ENCODE measurements at places on chromosomes 6 and 20.
A peak's percentile ranks its signal among the peaks of the same experiment; 100 is the strongest.

DNA sequence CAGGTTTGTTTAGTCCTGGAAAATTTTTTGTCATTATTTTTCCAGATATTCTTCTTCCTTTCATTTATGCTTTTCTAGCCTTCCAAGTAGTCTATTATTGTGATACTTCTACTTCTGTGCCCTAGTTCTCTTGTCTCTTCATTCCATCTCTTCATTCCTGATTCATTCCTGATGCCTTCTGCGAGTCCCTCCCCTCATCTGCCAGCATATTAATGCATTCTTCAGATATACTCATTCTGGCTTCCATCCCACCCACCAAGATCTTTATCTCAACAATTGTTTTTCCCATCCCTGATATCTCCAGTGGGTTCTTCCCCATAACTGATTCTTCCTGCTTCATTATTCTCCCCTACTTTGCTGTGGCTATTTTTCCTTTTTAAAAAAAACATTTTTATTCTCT, 35.2 kb downstream of the ALDH5A1 start:
- no peak for DNase-seq

GRCh38 chr6:56851541-56852259, 103.2 kb upstream of the BEND6 start:
- DNase-seq, result peak; percentile 61

DNA sequence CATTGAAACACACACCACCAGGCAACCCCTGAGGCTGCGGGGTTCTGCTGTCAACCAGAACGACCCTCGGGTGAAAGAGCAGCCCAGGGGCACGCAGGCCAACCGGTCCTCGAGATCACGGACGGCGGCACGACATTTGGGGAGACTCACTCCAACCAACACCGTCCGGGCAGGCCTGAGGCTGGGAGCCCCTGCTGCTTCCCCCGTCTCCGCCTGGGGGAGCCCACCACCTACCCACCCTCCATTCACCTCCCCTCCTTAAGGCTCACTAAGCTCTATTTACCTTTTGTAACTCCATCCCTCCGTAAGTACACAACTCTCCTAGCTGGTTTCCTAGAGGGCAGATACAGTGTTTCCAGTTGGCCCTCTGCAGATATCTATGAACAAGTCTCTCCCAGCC, 971.3 kb upstream of the DEFB115 start:
- no peak for DNase-seq

DNA sequence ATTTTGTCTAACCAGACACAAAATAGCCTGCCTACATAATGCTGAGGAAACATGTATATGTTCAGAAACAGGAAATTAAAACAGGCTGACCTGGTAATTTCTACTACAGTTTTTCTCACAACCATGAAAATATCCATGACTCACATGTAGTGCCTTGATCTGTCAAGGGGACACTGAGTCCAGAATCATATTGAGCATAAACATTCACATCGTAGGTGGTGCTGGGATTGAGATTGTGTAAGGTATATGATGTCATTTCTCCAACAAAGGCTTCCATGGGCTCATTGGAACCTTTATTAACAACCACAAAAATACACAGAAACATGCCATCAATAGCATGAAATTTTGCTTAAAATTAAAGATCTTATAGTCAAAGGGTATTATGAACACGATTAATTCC, 80.9 kb downstream of the COL12A1 start:
- no peak for DNase-seq

- no peak for DNase-seq
These were observed 122.0 kb upstream of the CARMIL1 start for GRCh38 chr6:25157183-25157582.

DNA sequence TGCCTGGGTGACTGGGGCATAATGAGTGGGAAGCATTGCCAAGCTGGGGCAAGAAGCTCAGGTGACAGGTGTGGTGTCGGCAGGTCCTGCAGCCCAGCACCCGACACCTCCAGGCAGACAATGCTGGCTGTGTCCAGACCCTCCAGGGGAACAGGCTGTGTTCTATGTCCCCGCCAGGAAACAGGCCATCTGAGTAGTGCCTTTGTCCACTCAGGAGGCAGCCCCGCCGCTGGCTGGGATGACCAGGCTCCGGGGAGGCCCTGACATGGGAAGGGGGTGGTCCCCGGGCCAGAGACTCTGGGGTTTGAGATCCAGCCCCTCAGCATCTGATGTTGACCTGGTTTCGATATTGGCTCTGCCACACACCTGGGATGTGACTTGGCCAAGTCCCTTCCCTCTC, 28.4 kb downstream of the SNPH start:
- DNase-seq, result no peak

- peak; percentile 91 for DNase-seq
These were observed 77.7 kb downstream of the ELOVL4 start for GRCh38 chr6:79869600-79870084.

- no peak for DNase-seq
These were observed 99.3 kb downstream of the AIG1 start for GRCh38 chr6:143160015-143160414.

GRCh38 chr6:44833248-44833647, 445.7 kb downstream of the CDC5L start:
- no peak for DNase-seq

GRCh38 chr20:36015806-36016403, 47.5 kb downstream of the CNBD2 start:
- no peak for DNase-seq

DNA sequence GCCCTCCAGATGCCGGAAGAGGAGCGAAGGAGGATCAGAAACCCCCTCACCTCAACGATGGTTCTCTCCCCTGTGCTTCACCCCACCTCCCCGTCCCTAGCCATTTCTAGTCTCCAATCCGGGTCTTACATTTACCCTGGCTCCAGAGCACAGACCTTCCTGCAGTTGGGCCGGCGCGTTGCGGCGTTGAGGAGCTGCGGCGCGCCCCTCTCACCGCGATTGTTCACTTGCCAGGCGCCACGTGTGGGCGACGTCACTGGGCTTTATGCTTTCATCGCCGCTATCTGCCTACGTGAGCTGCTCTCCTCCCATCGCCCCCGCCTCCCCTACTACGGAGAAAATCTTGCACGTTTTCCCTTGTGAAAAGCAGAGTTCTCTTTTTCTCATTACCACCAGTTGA, at the start of gene CRISP2:
TSS of gene CRISP2 (minus strand) at position 198 of the 400 bp plus-strand sequence. CDS start 4,347 bp downstream, outside the sequence.
- no peak for DNase-seq

- DNase-seq, result no peak
These were observed 36.8 kb upstream of the CLDN20 start for GRCh38 chr6:155227046-155227445.

DNA sequence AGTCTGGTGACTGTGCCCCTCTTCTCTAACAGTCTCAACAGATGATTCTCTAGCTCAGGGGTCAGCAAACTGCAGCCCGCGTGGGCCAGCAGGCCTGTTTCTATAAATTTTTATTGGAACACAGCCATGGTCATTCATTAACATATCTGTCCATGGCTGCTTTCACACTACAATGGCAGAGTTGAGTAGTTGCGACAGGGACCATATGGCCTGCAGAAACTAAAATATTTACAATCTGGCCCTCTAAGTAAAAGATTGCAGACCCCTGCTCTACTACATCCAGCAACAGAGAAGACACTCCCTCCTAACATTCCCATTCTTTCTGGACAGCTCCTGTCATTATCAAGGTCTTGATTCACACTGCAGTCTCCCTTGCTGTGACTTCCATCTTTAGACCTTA, 45.2 kb downstream of the PLAGL2 start:
- no peak for DNase-seq

GRCh38 chr20:32562495-32562911, 22.6 kb downstream of the NOL4L start:
- no peak for DNase-seq

GRCh38 chr20:34022151-34022838, 28.6 kb downstream of the RALY start:
- no peak for DNase-seq

DNA sequence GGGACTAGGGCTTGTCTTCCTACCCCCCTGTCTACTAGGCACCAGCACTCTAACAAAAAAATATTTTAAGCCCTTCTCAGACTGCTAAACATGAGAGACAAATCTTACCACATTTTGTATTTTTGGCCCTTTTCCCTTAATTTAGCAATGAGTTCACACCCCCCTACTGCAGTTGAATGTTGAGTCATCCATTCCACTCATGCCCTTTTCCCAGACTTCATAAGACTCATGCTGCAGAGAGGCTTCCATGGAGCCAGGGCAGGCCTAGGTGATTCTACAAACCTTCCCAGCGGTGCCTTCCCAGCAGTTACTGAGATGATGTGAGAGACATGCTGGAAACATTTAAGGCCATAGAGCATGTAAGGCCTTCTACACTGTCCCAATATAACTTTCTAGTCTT, 53.9 kb downstream of the PXDC1 start:
- DNase-seq, result no peak

DNA sequence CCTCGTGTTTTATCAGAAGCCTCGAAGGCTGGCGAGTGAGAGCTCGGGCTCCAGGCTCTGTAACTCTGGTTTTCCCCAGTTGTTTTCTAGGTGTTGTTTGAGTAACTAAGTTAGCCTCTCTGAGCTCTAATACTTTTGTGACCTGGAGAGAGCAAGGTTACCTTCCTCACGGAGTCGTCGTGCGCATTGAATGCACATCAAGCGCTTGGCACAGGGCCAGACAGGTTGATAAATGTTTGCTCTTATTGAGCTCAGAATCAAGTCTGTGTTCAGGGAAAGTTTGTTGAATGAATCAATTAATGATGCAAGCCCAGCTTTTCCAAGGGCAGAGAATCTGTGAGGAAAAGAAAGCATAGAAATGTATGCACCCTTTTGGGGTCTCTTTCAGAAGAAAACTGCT, 33.5 kb downstream of the EDN3 start:
- no peak for DNase-seq

DNA sequence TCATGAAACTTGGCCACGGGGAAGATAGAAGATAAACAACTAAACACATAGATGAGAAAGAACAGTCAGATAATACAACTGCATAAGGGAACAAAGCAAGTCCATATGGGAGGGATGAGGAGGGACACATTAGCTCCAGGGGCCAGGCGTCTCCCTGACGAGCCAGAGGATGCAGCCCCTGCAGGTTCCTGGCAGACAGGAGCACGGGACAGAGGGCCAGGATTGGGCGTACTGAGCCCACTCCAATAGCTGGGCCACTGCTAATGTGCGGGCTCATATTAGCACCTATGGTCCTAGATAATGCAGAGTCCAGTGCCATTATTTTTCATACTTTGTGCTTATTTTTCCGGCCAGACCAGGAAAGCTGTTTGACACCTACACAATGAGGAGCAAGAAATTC, 182.9 kb downstream of the ANKRD60 start:
- no peak for DNase-seq

DNA sequence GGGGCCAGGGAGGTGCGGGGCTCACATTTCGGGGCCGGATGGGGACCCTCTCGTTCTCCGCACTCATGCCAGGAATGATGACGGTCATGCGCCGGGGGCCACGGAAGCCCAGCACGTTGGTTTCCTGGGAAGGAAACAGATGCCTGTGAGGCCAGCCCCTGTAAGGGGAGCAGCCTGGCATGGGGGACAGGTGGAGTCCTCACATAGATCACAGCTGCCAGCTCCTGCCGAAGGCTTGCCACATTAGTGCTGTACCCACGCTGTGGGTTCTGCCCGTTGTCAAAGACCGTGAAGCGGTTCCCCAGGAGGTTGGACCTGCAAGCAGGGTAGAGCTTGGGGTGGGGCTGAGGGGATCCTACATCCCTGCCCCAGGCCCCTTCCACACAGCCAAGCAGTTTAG, 6.7 kb upstream of the TEAD3 start:
- DNase-seq, result no peak

DNA sequence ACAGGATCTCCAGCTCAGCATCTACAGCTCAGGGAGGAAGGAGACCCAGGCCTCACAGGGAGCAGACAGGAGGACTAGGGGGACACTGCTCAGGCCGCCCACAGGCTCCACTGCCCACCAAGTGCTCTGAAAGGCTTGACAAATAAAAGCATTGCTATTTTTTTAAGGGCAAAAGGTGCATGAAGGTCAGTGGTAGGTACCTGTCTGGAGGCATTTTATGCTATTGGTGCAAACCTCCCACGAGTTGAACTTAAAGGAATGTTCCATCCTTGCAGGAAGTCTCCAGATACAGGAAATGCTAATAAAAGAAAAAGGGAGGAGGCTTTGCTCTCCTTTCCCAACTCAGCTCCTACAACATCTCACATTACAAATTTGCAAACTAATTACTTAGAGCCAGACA, 228.1 kb downstream of the FOXC1 start:
- DNase-seq, result no peak

- no peak for DNase-seq
These were observed 437.7 kb upstream of the ADGRB3 start for GRCh38 chr6:68197356-68197755.

GRCh38 chr20:17875981-17876385, 92.6 kb downstream of the SNX5 start:
- no peak for DNase-seq

DNA sequence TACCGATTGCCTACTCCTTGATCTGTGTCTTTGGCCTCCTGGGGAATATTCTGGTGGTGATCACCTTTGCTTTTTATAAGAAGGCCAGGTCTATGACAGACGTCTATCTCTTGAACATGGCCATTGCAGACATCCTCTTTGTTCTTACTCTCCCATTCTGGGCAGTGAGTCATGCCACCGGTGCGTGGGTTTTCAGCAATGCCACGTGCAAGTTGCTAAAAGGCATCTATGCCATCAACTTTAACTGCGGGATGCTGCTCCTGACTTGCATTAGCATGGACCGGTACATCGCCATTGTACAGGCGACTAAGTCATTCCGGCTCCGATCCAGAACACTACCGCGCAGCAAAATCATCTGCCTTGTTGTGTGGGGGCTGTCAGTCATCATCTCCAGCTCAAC, 13.5 kb downstream of the CCR6 start:
- peak; percentile 36 for DNase-seq

- DNase-seq, result no peak
These were observed 23.1 kb upstream of the BMP7 start for GRCh38 chr20:57289391-57290177.

GRCh38 chr6:79546186-79546585, 9.0 kb upstream of the LCA5 start:
- DNase-seq, result no peak

DNA sequence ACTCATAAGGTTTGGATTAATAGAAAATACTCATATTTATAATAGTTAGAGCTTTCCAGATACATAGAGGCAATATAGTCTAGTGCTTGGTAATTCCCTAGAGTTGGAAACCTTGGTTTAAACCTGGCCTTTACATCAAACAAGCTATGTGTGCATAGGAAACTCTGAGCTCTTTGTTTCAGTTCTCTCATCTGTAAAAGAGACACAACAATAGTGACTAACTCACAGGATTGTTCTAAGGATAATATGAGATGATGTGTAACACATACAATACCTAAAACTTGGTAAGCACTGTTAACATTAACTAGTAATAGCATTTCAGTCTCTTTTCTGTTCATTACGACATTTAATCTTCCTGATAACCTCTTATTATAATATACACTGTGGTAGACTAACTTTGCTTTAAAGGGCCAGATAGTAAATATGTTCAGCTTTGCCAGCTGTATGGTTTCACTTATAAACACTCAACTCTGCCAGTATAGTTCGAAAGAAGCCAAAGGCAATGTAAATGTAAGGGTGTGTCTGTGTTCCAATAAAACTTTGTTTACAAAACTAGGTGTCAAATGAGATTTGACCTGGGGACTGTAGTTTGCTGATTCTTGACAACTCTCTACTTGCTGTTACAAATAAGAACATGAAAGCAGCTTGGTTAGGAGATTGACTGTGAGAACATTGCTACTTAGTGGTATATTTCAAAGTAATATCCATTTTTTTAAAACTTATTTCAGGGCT, 370.6 kb upstream of the FLRT3 start:
- DNase-seq, result no peak

Measured in activated CD4-positive, alpha-beta T cell treated with anti-CD3 and anti-CD28 coated beads for 36 hours (primary cell).